Choroid plexus epithelial cell (primary cell): ENCODE measurements at places on chromosomes 4 and X.

DNA sequence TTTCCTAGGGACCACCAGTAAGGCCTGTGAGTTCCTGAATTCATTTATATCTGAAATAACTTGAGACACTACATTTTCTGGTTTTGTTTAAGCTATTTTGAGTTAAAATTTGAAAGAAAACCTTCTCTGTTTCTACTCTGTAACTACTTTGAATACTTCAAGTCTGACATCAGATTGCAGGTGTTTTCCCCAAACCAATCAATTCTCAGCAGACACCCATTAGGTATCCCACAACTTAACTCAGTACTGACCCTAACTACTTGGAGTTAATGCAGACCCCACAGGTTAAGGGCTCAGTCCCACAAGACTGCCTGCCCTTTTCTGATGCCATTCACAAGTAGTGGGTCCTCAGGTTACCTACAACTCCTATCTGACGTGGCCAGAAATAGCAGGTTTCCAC, 1100.0 kb upstream of the SLIT2 start:
- DNase-seq = no peak

DNA sequence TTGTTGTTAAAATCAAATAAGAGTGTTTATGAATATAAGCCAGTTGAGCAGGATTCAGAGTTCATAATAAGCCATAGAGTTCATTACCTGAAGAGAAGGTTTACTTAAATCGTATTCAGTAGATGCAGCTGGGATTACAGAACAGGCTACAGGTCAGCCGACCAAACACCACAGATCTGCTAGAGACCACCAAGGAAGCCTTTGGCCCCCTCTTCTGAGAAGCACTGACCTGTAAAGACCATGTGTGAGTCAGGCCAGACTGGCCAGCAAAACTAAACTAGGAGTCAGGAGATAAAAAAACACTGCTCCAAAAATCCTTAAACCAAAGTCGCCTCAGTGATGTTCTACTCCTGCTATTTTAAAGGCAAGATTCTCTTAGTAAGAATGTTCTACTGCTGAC, 1125.5 kb downstream of the FAT4 start:
- DNase-seq = no peak

GRCh38 chr4:17317526-17317925, 194.4 kb downstream of the QDPR start:
- no peak for DNase-seq

DNA sequence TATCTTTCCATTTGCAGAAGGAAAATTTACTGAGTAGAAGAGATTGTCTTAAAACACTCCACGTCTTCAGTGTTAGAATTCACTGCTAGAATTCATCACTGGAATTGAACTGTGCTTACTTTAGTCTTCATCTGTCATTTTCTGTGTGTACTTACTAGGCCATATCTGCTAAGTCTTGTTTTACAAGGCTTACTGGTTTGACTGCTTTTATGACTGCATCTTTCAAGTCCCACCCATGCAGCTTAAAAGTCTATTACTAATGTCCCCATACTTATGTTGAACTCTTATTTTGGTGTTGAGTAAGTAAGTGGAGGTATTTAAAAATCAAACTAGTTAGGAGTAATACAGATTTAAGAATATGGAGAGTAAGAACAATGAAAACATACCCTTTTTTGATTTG, 14.6 kb downstream of the CLCN3 start:
- no peak for DNase-seq

GRCh38 chr4:86934147-86934770, 552 bp upstream of the AFF1 start:
- DNase-seq = peak; percentile 26

- no peak for DNase-seq
Observed at GRCh38 chr4:29240641-29241040, 1479.5 kb upstream of the PCDH7 start.

DNA sequence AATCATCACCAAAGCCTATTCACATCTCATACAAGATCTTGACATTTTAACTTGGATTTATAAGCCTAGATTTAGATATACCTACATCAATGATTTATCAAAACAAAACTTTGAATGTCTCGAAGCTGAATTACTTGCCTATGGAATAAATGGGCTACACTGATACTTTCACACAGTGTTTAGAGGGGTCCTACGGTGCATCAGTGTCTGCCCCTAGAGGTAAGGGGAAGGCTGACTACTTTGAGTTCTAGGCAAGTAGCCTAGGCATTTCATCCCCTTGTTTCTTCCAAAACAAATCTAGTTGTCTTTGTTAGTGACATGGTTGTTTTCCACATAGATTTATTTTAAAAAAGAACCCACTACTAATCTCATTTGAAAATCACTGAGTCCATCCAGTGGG, 158.1 kb upstream of the ATOH1 start:
- no peak for DNase-seq

DNA sequence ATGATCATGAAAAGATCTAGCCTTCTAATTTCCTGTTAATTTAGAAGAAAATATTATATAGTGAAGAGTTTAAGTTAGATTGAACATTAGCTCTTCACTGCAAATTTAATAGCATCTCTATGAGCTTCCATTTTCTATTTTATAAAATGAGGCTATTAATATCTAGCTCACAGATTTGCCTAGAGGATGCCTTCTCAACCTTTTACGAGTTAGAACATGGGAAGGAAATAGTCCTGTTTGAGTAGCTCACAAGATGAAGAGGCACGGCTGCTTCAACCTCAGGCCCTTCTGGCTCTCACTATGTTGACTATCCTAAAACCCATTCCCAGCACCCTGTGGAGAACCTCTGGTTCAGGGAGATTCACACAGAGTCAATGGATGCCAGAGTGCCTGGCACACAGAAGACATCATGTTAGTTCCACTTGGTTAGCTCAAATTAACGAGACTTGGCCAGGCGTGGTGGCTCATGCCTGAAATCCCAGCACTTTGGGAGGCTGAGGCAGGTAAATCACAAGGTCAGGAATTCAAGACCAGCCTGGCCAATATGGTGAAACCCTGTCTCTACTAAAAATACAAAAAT, 97.9 kb upstream of the GUCY1A1 start:
- no peak for DNase-seq

GRCh38 chr4:7186516-7187167, 5.7 kb upstream of the SORCS2 start:
- DNase-seq = no peak

GRCh38 chrX:66602381-66602938, 36.4 kb downstream of the EDA2R start:
- DNase-seq = no peak

GRCh38 chr4:82901183-82901718, 716 bp downstream of the THAP9 start:
- no peak for DNase-seq

DNA sequence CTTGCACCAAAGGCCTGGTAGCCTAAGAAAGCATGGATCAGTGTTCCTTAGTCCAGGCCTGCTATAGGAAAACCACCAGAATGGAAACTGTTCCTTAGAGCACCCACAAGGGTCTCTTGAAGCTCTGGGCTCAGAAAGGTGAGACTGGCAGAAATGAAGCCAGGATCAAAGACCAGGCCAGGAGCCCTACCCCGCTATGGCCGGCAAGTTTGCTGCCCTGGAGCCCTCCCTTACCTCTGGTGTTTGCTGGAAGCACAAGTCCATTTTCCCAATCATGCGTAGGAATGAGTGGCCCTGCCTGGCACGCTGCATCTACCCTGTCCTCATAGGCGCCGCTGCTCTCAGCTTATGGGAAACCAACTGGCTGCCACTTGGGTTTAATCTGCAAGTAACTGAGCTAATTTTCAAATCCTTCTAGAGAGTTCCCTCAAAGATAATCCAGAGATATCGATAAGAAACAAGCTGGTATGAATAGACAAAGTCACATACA, 37.4 kb downstream of the BCOR start:
- DNase-seq = no peak

GRCh38 chr4:22859318-22859717, 166.6 kb downstream of the GBA3 start:
- DNase-seq = no peak

DNA sequence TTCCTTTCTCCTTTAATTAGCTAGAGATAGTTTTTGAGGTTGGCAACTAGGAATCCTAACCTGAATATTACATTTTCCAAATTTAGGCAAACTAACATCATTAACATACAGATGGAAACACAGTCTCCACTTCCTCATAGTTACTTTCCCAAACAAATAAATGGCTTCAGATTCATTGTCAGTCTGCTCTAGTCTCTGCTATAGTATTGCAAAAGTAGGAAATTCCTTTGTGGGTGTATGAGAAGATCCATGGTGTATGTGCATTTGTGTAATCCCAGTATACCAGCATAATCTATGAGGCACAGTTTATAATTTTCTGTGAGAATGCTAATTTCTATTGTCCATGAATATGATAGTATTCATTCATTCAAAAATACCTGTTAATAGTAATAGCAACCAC, 3.0 kb upstream of the NDP start:
- no peak for DNase-seq

DNA sequence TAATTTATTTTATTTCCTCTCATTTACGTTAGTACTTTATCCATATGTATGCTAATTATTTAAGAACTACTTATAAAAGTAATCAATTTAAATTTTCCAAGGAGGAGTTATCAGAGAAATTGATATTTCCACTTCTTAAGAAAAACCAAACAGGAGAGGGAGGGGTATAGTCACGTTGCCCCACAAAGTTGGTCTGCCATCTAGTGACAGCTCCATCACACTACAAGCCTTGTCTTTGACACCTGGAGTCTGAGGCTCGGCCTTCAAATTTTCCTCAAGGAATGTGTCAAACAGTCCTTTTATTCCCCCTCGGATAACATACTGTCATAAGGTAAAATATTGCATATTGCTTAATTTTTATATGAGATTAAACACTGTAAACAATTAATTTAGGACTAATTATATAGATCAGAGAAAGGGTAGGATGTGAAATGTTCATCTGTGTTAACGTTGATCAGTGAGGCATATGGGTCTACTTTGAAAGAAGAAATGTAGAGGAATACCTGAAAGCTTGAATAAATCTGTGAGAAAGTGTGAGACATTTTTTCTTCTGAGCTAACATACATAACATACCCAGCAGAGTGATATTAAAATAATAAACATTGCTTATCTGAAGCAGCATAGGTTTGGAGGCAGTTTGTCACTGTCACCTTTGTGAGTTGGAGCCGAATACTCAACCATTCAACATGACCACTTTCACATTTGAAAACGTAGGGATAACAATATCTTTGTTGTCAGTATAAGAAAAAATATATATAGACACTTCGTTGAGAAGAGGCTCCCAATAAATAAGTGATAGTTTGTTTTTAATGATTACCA, 114.4 kb downstream of the GLRA3 start:
- peak; percentile 82 for DNase-seq

DNA sequence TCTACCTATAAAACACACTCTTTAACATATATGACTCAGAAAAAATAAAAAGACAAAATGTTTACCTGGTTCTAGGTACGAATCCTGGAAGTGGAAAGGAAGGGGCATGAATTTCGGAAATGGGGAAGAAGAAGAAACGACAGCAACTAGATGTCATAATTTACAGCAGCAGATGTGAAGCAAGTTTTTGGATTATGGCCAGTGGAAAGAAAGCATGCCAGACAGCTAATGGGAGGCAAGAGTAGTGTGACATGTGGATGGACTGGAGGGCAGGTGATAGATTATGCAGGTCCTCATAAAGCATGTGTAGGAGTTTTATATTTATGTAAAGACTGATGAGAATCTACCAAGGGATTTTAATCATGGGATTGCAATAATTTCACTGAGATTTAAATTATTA, 279.0 kb upstream of the TACR3 start:
- no peak for DNase-seq

- no peak for DNase-seq
Observed at GRCh38 chr4:70280567-70280966, 38.2 kb downstream of the CSN3 start.

- no peak for DNase-seq
Observed at GRCh38 chrX:115582616-115583495, 21.9 kb downstream of the PLS3 start.

DNA sequence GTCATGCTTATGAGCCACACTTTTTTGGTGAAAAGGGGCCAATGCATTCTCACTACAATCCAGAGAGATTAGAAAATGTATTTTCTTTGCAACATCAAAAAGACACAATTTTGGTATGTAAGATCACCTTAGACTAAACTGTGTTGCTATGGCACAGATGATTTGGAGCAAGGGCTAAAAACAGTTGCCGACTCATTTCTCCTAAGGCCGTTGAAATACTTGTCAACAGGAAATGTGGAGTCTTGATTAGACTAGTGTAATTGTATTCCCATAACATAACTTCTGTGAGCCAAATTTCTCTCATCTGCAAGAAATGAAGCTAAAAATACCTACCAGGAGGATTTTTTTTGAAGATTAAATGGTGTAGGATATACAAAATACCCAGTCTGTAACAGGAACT, 2547.7 kb downstream of the ARAP2 start:
- peak; percentile 63 for DNase-seq

GRCh38 chrX:147226801-147227200, 412.3 kb upstream of the CXorf51A start:
- DNase-seq = no peak

DNA sequence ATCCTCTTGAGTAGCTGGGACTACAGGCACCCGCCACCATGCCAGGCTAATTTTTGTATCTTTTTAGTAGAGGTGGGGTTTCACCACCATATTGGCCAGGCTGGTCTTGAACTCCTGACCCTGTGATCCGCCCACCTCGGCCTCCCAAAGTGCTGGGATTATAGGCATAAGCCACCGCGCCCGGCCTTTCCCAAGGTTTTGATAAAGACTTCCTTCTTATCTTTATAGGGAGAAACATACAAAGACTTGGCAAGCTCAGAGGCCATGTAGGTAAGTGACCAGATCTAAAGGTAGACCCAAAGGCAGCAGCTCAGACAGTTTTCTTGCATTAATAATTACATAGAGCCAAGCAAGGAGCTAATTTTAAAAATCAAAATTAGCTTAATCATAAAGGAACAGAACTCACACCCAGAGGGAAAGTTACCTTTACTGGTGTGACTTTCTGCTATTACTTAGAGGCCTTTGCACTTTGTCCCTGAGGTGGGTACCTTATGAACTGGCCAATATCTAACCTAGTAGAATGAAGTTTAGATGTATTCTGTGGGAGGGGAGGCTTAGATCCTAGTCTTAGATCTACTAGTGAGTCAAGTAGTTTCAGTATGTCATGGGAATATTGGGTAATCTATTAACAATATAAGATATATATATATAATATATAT, 67.3 kb downstream of the HPGD start:
- DNase-seq = no peak

DNA sequence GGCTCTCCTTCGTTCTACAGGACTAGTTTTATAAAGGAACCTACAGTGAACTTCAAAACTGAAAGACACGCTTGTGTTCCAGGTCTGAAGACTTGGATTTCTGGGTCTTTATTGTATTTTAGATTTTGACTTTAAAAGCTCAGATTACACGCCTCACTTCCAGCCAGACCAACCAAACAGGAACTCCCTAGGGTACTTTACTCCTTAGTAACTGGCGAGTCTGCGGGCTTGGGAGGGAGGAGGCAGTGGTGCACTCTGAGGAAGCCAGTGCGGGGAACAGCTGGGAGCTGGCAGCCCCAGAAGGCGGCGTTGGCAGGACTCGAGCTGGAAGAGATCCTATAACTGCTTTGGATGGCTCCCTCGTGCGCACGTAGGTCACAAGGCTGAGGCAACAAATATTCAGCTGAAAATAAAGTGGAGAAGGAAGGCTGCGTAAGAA, 391 bp upstream of the PHKA1 start:
- DNase-seq = peak; percentile 78

GRCh38 chr4:144709159-144709558, 63.2 kb downstream of the HHIP start:
- DNase-seq = peak; percentile 70
